Hepatic stellate cell (primary cell): ENCODE measurements at places on chromosomes 13 and 19.

- DNase-seq: no peak
Observed at GRCh38 chr19:42411581-42412178, 15.5 kb downstream of the LIPE start.

DNA sequence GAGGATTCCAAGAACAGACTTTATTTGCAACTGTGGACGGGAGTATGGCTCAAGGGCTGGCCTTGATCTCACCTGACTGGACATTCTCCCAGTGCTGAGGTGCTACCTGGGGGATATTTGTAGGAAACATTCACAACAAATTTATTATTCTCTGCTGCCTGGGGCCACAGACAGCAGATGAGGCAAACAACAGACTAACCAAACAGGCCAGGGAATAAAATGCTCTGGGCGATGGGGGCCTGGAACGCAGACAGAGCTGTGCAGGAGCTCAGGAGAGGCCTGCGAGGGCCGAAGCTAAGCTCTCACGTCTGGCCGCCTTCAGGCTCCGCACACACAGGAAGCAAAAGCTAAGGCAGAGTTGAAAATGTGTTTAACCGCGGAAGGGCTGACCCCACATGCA, 7.8 kb downstream of the PLPP2 start:
- DNase-seq: peak; percentile 4

DNA sequence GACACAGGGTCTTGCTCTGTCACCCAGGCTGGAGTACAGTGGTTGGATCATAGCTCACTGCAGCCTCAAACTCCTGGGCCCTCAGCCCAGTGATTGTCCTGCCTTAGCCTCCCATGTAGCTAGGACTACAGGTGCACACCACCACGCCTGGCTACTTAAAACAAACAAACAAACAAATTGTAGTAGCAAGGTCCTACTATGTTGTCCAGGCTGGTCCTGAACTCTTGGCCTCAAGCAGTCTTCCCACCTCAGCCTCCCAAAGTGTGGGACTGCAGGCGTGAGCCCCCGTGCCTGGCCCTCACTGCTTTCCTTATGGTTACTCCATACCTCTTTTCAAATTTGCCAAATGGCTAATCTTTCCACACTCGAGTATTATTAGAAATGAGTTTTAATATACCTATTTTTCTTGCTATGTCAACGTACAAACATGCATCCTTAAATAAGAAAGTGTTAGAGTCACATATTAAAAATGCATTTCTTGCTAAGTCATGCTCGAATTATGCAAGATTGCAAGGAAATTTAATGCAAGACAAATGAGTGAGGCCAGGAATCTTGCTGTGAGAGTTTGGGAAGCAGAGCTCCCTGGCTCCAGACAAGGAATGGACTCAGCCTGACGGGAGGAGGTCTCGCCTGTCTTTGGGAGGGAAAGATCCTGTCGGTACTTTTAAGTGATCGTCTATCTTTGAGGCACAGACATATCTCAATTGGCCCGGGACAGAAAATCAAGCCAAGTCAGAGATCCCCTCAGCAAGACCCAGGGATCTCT, 39.4 kb downstream of the RFX2 start:
- DNase-seq: peak; percentile 80

GRCh38 chr19:47720669-47721422, 7.6 kb downstream of the EHD2 start:
- no peak for DNase-seq

DNA sequence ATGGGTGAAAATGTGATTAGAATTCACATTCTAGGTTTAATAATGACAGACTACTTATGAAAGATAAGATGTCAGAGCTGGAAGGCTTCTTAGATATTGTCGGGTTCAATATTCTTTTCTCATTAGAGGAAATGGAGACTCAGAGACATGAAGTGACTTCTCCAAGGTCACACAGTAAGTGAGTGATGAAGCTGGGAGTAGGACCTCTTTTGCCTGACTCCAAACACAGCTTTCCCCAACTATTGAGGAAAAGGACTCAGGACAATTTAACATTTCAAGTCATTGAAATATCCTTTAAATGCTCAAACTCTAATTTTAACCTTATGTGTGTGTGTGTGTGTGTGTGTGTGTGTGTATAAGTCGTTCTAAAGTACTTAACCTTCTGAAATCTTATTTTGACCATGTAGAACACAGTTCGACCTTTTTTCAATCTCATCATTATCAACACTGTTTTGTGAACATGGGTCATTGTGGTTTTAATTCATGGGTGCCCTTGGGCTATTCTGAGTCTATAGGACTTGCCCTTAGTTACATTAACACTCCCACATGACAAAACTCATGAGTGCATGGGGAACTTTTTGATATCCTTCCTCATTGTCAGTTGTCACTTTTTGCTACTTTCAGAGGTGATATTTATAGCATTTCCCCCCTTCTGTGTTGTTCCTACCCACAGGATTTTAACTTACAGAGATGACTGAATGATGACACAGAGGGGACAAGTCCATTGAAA, 53.0 kb downstream of the LRCH1 start:
- DNase-seq: no peak

DNA sequence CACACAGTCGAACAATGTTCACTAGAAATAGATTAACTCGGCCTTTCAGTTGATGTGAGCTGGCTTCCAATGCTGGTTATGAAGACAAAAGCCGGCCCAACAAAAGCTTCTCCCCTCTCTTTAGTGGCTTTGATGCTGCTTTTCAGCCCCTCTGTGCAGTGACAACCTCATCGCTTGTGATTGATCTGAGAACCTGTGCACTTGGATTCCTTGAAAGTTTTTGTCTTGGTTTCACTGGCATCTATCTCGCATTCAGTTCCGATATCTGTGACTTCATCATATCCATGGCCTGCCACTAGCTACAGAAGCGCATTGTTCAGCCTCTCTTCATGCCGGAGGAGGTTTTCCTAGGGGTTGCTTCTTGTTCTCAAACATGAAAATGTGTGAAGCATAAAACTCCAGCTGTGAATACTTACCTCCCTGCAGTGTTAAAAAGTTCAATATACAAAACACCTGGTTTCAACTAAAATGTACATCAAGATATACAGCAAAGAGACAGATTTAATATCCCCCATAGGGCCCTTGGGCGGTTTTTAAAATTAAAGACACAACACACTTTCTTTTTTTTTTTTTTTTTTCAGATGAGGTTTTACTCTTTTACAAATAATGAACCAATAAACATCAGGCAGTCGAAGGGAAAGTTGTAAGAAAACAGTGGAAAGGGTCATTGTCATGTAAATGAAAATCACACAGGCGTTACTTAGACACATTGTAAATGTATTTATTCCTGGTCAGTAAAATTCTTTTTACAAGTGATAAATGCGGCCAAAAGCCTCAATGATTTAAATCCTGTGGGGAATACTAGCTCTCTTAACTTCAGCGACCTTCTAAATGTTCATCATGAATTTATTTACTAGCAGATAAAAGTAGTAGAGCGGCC, 1252.8 kb downstream of the EFNB2 start:
- no peak for DNase-seq
